ENCODE measurements at places on chromosomes 7 and 10.

DNA sequence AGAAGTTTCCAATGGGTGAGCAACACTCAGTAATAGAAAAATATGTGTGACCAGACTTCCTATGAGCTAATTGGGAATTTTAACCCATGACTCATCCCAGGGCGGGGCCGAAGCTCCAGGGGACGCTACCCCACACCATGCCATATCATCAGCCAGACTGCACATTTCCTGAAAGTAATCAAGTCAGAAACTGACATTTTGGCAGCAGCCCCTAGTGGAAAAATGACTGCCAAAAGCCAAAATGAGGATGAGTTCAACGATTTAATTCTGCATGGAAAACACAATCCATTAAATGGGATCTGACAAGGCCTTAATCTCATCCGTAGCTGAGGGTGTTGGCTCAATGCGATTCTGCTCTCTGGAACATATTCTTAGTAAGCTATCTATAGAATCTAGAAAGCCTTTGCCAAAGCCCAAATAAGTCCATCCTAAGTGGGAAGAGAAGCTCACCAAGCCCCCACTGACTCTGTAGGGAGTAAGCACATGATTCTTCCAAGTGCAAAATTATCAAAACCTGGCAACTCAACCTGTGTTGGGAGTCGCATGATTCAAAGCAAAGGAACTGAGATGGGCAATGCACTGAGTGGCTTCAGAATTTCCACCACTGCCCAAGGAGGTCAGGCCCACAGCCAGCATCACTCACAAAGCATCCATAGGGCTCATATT, 93.1 kb upstream of the PDE1C start:
- H3K4me1 ChIP-seq = peaks cover 27% of the 10 kb centered on the region
- no peaks in the 10 kb centered on the region for H3K27me3 ChIP-seq
- peak overlapping the region; percentile 70 for H3K27ac ChIP-seq
- peak; percentile 24 for DNase-seq
- H3K36me3 ChIP-seq = no peaks in the 10 kb centered on the region
- no peak overlapping the region for H3K4me3 ChIP-seq

GRCh38 chr7:18844735-18845134, 272.7 kb downstream of the TWIST1 start:
- H3K27ac ChIP-seq = no peak overlapping the region
- no peaks in the 10 kb centered on the region for H3K27me3 ChIP-seq
- no peak overlapping the region for H3K4me3 ChIP-seq

GRCh38 chr7:132771301-132771730, 195.0 kb upstream of the PLXNA4 start:
- no peaks in the 10 kb centered on the region for H3K27me3 ChIP-seq
- no peak overlapping the region for H3K27ac ChIP-seq
- H3K4me1 ChIP-seq = no peaks in the 10 kb centered on the region
- H3K4me3 ChIP-seq = no peak overlapping the region
- H3K36me3 ChIP-seq = no peaks in the 10 kb centered on the region
- DNase-seq = no peak

GRCh38 chr10:95305606-95306317, 15.0 kb upstream of the PDLIM1 start:
- H3K36me3 ChIP-seq = no peaks in the 10 kb centered on the region
- H3K4me1 ChIP-seq = peaks cover 27% of the 10 kb centered on the region

GRCh38 chr10:79910344-79910743, 38.6 kb downstream of the SFTPD start:
- no peak overlapping the region for H3K27ac ChIP-seq
- H3K27me3 ChIP-seq = no peaks in the 10 kb centered on the region
- H3K36me3 ChIP-seq = no peaks in the 10 kb centered on the region
- H3K4me1 ChIP-seq = no peaks in the 10 kb centered on the region

GRCh38 chr7:106915873-106916272, 50.8 kb downstream of the PIK3CG start:
- H3K4me1 ChIP-seq = no peaks in the 10 kb centered on the region
- no peak for DNase-seq
- no peaks in the 10 kb centered on the region for H3K27me3 ChIP-seq
- no peak overlapping the region for H3K4me3 ChIP-seq
- H3K36me3 ChIP-seq = no peaks in the 10 kb centered on the region
- no peak overlapping the region for H3K27ac ChIP-seq

DNA sequence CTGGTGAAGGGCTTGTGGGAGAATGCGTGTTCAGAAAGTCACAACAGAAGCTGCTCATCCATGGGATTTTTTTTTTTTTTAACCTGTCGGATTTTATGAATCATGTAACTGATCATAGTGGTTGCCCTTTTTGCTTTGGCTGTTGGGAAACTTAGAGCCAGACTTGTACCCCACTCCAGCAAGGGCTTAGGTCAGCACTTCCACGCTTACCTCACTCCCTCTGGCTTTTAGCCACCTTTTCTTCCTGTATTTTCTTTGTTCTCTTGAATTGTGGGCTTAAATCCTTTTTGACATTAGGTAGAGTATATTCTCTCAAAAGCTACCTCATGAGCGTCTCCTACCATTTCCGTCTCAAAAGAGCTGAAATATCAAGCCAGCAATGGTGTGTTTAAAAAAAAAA, 113.6 kb upstream of the BTBD16 start:
- no peak overlapping the region for H3K27ac ChIP-seq
- DNase-seq = no peak
- H3K36me3 ChIP-seq = no peaks in the 10 kb centered on the region

DNA sequence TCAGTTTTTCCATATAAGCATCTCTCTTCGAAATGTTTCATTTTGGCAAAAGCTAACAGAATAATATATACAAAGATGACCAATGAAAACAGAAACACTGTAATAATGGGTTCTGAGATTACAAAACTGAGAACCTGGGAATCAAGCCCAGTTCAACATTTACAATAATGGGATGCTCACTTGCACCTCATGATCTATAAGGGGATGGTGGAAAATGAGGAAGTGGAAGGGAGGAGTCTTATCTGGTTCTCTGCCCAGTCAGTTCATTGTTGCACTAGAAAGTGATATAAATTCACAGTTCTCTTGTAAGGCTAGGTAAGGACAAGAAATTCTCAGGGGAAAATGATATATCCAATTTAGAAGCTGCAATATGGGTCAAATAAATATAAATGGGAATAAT, 31.7 kb upstream of the RHOBTB1 start:
- H3K27ac ChIP-seq = no peak overlapping the region
- no peaks in the 10 kb centered on the region for H3K36me3 ChIP-seq
- no peaks in the 10 kb centered on the region for H3K4me1 ChIP-seq

DNA sequence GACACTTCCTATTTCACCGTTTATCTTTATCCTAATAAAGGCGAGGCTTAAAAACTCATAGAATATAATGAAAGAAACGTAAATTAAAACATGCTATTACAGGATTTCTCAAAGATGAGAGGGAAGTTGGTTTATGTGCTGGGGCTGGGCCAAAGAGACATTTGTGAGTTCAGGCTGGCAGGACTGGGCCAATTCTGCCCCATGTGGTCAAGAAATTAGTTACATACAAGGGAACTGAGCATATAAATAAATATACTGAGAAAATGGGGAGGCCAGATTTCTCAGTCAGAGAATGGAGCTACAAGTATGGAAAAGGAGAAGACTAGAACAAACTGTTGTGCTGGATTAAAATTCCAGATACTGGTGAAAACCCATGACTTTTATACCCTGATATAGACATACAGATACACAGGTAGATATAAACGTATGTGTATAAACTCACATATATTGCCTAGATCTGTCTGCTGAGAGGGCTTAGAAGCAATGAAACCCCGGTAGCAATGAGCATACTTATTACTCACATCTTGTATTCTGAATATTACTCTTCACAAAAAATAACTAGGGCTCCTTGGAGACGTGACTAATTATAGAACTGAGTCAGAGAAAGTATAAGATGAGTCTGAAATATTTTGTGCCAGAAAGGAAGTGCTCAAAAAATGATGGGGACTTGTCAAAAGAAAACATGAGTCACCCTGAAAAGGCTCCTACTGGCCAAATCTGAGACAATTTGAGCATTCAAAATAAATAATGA, 155.7 kb upstream of the FGFR2 start:
- no peaks in the 10 kb centered on the region for H3K27me3 ChIP-seq
- peaks cover 8% of the 10 kb centered on the region for H3K4me1 ChIP-seq
- H3K27ac ChIP-seq = no peak overlapping the region
- peaks cover 4% of the 10 kb centered on the region for H3K36me3 ChIP-seq
- H3K4me3 ChIP-seq = no peak overlapping the region
- DNase-seq = no peak

DNA sequence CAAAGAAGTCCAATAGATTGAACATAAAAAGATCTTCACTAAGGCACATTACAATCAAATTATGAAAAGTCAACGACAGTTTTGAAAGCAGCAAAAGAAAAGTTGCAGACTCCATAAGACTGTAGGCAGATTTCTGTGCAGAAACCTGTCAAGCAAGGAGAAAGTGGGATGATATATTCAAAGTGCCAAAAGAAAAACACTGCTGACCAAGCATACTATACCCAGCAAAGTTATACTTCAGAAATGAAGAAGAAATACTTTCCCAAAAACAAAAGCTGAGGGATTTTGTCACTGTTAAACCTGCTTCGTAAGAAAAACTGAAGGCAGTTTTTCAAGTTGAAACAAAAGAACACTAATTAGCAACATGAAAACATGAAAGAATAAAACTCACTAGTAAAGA, 145.5 kb downstream of the ZEB1 start:
- no peak overlapping the region for H3K27ac ChIP-seq
- no peaks in the 10 kb centered on the region for H3K27me3 ChIP-seq
- H3K36me3 ChIP-seq = peaks cover 47% of the 10 kb centered on the region
- no peaks in the 10 kb centered on the region for H3K4me1 ChIP-seq

DNA sequence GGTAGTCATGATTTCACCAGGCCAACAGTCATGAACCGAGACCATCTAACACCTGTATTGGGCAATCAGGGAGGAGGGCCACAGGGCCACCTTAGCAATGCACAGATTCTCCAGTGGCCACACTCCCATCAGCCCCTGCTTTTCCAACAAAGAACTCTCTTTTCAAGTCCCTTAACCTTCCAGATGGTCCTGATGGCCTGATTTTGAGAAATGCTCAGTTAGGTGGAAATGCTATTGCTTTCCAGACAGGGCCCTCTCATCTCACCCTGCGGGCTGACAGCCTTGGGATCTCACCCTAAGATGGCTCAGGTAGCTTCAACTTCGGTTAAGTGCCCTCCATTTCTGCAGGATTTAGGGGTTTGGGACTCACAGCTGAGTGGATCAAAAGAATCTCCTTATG, 131.9 kb upstream of the PRR15 start:
- no peaks in the 10 kb centered on the region for H3K4me1 ChIP-seq
- no peak overlapping the region for H3K4me3 ChIP-seq
- H3K27ac ChIP-seq = no peak overlapping the region

DNA sequence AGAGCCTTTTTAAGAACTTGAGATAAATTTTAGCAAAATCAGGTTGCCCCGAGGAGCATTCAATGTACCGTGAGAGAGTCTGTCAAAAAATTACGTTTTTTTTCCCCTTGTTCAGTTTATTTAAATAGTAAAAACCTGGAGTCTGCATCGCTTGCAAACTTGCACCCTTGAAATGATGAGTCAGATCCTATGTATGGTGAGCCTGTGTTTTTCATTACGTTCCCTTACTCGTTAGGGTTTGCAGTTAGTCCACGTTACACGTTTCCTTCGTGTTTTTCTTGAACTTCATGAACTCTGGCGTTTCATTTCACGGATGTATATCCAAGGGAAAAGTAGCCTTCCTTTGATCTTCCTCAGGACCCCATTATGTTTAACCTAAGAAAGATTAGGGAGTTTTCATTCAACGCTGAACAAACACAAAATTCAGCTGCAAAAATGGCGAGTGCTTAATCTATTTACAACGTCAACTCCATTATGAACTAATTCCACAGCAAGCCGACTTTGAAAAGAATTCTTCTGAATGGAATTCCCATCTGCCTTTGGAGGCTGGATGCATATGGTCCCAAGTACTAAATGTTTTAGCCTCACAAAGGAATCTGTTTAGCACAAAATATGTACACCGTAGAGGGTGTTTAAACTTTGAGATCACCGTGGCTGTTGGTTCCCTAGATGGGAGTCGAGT, 182.4 kb downstream of the MYOF start:
- DNase-seq = no peak
- H3K27me3 ChIP-seq = no peaks in the 10 kb centered on the region
- no peak overlapping the region for H3K27ac ChIP-seq
- no peaks in the 10 kb centered on the region for H3K36me3 ChIP-seq
- H3K4me3 ChIP-seq = peak overlapping the region; percentile 20
- H3K4me1 ChIP-seq = no peaks in the 10 kb centered on the region

GRCh38 chr7:92461027-92462003, 14.0 kb downstream of the GATAD1 start:
- DNase-seq = no peak
- no peaks in the 10 kb centered on the region for H3K4me1 ChIP-seq
- no peak overlapping the region for H3K4me3 ChIP-seq
- H3K27ac ChIP-seq = no peak overlapping the region
- peaks cover 10% of the 10 kb centered on the region for H3K36me3 ChIP-seq

GRCh38 chr10:91137011-91137643, 83.3 kb upstream of the PCGF5 start:
- no peak for DNase-seq
- no peaks in the 10 kb centered on the region for H3K36me3 ChIP-seq
- no peaks in the 10 kb centered on the region for H3K27me3 ChIP-seq

DNA sequence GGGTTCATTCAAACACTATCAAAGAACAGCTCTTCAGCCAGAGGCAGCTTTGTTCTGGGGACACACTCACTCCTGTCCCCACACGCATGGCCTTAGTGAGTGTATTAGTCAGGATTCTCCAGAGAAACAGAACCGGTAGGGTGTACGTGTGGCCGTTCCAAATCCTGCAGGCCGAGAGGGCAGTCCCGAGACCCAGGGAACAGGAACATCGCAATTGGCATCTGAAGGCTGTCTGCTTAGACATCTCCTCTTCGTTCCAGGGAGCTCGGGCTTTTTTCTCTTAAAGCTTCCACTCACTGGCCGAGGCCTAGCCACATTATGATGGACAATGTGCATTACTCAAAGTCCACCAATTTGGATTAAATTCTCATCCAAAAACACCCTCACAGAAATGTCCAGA, 523.3 kb downstream of the GLRX3 start:
- H3K36me3 ChIP-seq = no peaks in the 10 kb centered on the region
- DNase-seq = no peak
- H3K27ac ChIP-seq = no peak overlapping the region
- no peak overlapping the region for H3K4me3 ChIP-seq
- no peaks in the 10 kb centered on the region for H3K27me3 ChIP-seq

DNA sequence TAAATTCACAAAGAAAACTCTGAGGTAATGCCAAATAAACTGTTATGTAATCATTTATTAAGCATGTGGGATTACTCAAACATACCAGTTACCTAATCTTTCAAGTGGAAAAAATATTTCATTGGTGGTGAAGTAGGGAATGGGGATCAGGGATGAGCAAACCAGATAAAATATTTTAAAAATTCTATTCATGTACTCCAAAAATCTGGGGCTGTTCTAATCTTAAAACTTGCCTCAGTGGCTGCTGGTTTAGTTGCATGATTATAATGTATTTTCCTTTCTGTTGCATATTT, 19.5 kb downstream of the LMOD2 start:
- no peaks in the 10 kb centered on the region for H3K36me3 ChIP-seq
- H3K27me3 ChIP-seq = no peaks in the 10 kb centered on the region
- no peak for DNase-seq
- no peak overlapping the region for H3K27ac ChIP-seq
- no peak overlapping the region for H3K4me3 ChIP-seq
- peaks cover 7% of the 10 kb centered on the region for H3K4me1 ChIP-seq

GRCh38 chr10:52637592-52637991, 135.0 kb downstream of the MBL2 start:
- H3K4me1 ChIP-seq = no peaks in the 10 kb centered on the region
- no peaks in the 10 kb centered on the region for H3K27me3 ChIP-seq
- H3K4me3 ChIP-seq = no peak overlapping the region
- no peak for DNase-seq

GRCh38 chr10:35165136-35165535, 38.5 kb downstream of the CREM start:
- no peaks in the 10 kb centered on the region for H3K4me1 ChIP-seq
- H3K36me3 ChIP-seq = no peaks in the 10 kb centered on the region
- H3K27ac ChIP-seq = no peak overlapping the region
- H3K27me3 ChIP-seq = no peaks in the 10 kb centered on the region
